ENCODE measurements at places on chromosomes 16 and 17.

DNA sequence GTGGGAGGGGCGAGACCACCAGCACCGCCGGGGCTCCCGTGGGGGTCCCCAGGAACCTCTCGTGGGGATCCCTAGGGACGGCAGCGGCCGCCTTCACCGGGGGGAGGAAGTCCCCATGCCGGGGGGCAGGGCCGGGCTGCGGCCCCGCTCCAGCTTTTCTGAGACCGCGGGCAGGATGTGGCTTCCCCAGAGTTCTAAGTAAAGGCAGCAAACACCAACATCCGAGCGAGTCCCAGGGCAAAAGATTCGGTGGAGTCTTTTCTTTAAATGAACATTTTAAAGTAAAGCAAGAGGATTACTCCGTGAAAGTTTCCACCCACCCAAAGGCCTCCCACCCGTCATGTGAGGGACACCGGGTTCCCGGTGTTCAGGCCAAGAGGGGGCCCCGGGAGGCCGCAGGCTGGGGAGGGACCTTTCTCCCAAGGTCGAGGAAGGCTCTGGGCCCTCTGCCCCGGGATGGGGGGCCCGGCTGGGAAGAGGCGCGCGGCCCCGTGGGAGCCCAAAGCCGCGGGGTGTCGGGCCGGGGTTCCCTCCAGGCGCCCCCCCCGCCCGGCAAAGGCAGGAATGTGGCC lies 137.2 kb upstream of the RPH3AL start:
- no peak for DNase-seq

DNA sequence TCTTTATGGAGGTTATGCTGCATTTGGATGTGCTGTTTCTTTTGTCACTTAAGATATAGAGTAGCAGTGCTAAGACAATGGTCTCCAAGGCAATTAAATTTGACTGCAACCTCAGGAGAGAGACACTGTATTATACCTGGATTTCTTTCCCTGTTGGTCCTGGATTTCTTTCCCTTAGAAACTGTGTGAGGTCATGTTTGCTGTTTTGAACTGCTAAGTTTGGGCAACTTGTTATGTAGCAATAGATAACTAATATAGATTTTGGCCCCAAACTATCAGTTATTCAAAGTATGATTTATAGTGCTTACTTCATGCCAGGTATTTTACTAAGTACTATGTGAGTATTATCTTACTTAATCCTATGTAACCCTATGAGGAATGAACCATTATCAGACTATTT lies 458.4 kb downstream of the HS3ST3B1 start:
- no peak for DNase-seq

- peak; percentile 48 for DNase-seq
These were observed 112.4 kb downstream of the SPECC1 start for GRCh38 chr17:20121359-20122253.

GRCh38 chr17:46166692-46167249 lies 26.5 kb downstream of the KANSL1 start:
- DNase-seq = no peak

DNA sequence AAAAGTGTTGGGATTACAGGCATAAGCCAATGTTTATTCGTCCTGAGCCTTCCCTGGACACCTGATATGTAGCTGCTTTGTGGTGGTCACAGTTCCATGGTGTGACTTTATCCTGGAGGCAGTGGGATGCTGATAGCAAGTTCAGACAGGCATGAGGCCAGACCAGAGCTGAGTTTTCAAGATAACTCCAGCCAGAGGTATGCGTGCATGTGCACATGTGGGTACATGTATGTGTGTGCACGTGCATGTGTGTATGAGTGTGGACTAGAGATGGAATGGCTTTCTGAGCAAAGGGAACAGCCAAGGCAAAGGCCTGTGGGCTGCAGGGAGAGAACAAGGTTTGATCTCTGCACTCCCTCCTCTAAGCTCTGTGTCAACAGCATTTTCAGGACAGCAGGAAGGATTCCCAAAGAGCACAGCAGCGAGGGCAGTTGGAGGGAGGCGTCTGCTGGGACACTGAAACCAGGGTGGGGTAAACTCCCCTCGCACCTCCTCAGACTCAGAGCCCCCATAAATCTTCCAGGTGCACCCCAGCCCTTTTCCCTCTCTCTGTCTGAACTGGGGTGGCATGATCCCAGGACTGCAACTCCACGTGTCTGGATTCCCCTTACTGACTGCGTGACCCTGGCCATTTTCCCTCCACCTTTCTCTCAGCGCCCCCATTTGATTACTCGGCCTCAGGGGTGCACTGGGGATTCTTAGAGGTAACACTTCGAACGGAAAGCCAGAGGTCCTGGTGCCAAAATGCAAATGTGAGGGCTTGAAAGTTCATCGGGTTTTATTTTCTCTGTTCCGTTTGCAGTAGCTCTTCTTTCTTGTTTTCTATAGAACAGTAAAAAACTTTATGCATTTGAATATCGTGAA lies 15.3 kb downstream of the NLRC5 start:
- no peak for DNase-seq

- DNase-seq = no peak
These were observed 74.8 kb upstream of the GRIN2A start for GRCh38 chr16:10256784-10257641.

DNA sequence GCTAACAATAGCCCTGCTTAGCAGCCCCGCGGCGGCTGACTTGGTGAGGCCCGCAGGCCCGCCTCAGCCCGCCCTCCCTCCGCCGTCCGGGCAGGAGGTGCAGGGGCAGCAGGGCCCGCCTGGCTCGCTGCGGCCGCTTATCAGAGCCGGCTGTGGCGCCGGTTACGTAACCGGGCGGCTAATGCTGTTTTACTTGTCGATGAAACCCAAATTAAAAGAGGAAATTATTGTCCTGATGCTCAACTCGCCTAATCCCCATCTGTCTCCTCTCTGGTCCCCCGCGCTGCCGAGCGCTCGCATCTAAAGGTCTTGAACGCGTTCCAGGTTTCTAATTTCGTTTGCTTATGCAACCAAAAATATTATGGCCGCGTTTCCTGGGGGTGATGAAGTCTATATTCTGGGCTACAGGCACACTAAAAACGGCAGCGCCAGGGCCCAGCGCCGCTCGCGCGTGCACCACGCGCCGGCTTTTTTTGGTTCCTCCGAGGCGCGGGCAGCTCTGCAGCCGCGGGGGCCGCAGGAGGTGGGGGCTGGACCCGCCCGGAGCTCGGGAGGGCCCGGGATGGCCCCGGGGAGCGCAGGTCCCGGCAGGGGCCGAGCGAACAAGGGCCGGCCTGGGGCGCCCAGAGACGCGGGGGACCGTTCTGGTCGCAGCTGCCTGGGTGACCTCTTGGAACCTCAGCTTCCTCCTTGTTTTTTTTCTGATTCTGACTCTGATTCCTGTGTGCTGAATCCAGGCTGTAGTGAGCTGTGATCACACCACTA lies 65.2 kb upstream of the TOB1 start:
- no peak for DNase-seq

DNA sequence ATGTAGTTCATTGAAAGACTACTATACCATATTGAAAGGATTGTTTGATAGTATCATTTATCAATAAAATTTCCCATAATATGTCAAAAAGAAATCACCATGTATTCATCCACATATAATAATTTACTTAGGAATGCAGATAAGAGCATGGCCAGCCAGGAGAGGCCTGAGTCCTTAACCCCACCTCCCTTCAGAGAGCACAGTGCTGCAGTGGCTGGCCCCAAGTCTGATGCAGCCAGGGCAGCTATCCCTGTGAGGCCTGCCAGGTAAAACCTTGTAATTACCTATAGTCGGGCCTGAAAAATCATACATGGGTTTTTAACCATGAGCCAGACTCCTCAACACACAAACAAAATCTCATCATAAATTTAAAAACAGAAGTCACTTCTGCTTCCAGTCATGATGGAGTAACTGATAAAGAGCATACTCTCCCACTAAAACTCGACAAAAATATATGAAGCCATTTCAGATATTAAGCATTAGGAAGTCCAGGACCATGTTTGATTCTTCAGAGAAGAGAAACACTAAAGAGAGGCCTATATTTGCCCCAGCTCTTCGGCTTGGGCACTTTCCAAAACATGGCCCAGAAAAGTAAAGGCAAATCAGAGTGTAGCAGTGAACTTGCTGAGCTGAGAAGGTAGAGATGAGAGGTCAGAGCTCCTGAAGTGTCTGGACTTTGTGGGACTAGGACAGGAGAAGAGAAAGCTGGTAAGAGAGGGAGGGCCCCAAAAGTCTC lies 40.9 kb upstream of the CCNF start:
- DNase-seq = no peak

GRCh38 chr17:44487170-44487569 lies 16.0 kb downstream of the GPATCH8 start:
- DNase-seq = no peak

DNA sequence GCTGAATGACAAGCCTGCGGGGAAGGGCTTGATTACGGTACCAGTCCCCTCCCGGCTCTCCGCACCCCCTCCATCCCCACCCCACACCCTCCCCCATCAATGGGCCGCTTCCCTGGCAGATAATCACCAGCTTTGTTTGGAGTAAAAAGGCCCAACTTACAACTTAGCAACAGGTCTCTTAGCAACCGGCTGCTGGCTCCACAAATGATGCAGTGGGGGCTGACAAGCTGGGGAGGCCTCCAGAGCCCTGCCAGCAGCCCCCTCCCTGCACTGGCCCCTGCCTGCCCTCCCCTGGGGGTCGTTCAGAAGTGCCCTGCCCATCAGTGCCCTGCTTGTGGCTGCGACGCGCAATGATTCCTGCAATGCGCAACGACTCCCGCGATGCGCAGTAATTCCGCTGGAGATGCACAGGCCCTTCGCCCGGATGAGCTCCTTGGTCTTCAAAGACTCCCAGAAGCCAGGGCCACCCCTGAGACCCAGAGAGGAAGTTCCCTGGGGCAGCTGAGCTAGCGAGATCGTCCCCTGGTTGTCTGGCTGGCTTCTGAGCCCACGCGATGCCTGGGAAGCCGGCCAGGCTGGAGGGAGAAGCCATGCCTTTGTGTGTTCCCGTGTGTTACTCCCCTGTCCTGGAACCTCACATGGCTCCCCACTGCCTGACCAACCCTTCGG lies 23.3 kb downstream of the CPNE2 start:
- no peak for DNase-seq

GRCh38 chr17:34300652-34301370 lies 15.3 kb downstream of the CCL11 start:
- no peak for DNase-seq

DNA sequence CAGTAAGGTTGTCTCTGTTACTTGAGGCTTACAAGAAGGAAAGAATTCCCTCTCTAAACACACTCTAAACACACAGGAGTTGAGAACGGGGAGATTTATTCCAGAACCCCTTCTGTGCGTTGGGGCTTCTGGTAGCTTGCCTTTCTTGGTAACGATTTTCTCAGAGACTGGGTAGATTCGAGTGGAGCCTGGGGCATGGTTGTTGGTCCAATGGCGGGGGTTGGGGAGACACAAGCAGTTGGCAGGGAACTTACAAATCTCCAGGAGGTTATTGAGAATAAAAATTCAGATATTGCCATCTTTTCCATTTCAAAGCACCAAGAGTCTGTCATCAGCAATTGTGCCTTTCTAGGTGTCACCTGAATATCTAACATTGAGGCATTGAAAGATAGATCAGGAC lies 251.7 kb downstream of the CDH13 start:
- no peak for DNase-seq

GRCh38 chr17:67671493-67671892 lies 46.2 kb upstream of the NOL11 start:
- DNase-seq = no peak

GRCh38 chr17:35709874-35710273 lies 21.6 kb upstream of the RASL10B start:
- DNase-seq = no peak

- DNase-seq = no peak
These were observed 11.2 kb downstream of the SLC16A3 start for GRCh38 chr17:82239926-82240505.

DNA sequence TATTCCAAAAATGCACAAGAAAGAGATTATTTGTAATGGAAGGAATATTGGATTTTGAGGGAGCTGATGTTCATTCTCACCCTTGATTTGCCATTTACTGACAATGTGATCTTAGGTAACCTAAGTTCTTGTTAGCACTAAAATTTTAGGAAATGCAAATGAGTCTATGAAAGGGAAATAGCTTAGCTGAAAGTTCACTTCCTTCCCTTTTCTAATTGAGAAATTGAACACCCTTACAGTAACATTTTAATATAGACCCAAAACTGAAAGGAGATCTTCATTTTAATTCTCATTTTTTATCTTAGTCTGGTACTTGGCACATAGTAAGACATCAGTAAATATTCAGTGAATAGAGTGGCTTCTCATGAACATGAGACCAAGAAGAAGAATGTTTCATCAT lies 10.9 kb upstream of the WSB1 start:
- DNase-seq = no peak

GRCh38 chr17:44906010-44906646 lies 6.9 kb upstream of the EFTUD2 start:
- DNase-seq = no peak

GRCh38 chr16:3494386-3494973 lies 809 bp downstream of the C16orf90 start:
- no peak for DNase-seq

GRCh38 chr17:40510328-40510648 lies 8.9 kb upstream of the TNS4 start:
- DNase-seq = no peak

DNA sequence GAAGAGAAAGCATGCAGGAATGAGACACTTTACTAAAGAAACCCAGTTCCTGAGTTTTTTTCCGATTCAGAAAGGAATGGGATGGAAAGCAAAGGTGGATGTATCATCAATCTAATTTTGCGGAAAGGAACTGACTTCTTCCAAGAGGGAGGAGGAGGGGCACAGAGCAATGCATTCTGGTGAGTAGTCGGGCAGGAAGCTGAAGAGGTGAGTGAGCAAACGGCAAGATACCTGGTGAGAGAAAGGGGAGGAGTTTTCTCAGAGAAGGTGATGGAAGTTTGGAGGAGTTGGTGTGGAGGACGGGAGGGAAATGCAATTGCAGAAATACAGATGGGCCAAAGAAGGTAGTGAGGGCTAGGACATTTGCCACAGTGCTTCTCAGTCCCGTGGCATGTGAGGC lies 713.2 kb downstream of the KCNJ2 start:
- no peak for DNase-seq

- DNase-seq = no peak
These were observed 604 bp downstream of the HS3ST3B1 start for GRCh38 chr17:14301279-14302090.

DNA sequence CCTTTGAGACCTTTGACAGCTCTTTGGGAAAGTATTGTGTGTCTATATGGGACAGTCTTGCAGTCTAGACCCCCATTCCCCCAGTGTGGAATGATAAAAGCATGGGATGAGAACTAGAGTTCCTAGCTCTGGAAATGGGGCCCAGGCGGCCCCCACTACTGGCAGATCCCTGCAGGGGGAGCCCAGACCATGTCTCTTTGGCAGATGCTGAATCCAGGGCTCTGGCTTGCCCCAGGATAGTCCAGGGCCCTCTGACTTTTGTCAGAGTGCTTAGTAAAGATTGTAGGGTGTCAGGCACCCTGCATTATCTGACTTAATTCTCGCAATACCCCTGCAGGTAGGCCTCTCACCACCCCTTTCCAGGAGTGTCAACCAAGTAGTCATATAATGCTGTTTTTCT lies 8.3 kb downstream of the ALKBH5 start:
- no peak for DNase-seq

GRCh38 chr16:66357523-66357928 lies 9.0 kb upstream of the CDH5 start:
- DNase-seq = peak; percentile 45

DNA sequence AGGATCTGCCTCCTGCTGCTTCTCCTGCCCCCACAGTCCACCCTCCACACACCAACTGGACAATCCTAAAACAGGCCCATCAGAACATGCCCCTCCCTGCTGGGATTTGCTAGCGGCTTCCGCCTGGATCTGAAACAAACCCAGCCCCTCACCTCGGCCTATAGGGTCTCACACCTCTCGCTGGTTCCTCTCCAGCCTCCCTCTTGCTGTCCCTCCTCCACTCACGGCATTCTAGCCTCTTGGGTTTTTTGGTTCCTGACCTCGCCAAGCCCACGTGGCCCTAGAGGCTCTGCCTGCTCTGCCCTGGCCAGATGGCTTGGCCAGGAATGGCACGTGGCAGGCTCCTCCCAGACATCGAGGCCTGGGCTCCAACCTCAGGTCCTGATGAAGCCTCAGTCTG lies 15.7 kb upstream of the MTSS2 start:
- DNase-seq = no peak

All from iPS DF 19.7 (cell line).